ENCODE measurements at places on chromosomes 2 and 18.

GRCh38 chr2:161337247-161337646 is 29.0 kb downstream of the PSMD14 start:
- DNase-seq, result no peak

DNA sequence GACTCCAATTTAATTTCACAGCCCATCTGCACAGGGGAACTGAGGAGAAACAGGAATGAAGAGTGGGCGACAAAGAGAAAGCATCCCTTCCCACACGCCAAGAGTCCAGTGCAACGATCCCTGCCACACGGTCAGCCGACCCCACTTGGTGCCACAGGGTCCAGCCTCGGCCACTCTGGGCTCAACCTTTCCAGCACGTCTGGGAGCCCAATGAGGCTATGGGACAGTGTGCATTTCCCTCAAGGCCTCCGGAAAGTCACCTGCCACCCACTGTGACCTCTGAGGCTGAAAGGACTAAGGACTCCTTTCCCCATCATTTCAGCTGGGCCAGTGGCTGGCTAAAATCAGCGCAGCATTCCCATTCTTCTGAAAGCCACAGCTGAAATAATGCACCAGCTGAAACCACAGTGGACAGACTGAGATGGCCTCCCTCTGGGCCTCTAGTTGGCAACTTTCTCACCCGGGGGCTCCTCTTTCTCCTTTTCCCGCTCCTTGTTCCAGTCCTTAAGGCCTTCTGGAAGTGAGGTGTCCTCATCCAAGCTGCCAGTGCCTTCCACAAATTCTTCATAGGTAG is 21.2 kb downstream of the TUBB6 start:
- DNase-seq, result no peak

DNA sequence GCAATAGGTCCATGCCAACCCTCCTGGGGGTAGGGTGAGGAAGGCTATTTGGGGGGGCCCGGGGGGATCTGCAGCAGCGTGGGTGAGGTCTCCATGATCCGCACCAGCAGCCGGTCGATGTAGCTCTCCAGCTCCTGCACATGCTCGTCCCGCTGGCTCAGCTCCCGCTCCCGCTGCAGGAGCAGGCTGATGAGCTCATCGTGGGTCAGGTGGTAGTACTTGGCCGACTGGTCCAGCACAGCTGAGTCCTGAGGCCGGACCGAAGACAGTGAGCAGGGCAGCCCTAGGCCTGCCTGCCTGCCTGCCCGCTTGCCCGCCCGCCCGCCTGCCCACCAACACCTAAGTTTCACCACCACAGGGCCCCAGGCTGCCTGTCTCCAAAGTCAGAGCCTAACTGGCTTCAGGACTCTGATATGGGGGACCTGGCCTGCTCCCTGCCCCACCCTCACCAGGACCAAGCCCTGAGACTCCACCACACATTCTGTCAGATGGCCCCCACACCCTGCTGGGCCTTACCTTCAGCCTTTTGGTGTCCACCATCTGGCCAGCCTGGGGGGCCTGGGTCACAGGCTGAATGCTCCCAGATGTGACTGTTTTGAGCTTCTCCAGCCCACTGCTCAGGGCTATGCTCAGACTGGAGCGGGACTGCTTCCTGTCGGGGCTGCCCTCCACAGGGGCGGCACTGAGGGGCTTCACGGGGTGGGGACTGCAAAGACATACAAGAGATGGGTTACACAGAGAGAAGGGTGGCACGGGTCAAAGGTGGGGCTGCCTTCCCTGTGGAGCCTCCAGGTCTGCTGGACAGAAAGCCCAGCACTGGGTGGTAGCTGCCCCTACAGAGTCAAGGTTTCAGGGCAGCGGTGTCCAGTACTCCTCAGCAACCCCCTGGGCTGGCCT is 4.2 kb upstream of the SFXN5 start:
- no peak for DNase-seq

DNA sequence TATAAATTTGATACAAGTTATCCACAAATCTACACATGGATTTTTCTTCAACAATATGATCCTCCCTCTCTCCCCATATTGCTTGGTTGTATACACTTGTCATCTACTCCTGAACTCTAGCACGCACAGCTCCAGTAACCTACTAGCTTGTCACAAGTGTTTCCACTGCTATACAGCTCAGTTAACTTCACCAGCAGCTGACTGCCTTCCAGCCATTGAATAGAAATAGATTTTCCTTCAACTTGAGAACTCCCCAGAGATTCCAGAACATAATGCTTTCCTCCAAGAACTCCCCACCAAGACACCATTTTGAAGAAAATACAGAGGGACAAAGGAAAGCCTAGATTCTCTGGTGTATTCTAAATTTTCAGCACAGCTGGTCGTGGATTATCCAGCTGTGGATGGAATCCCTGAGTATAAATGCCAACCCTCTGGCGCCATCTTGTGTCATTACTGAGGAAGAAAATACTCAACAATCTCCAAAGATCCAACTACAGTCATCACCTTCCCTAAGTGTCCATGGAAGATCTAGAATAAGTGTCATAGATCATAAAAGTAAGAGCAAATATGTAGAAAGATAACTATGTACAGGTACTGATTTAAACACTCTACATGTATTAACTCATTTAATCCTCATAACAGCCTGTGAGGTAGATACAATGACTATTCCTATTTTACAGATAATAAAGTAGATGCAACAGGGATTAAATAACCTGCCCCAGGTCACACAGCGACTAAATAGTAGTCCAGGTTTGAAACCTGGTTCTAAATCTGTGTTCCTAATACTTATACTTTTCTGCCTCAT is 156.7 kb downstream of the ARHGAP28 start:
- DNase-seq, result no peak

GRCh38 chr2:45506756-45507155 is 104.3 kb downstream of the SRBD1 start:
- no peak for DNase-seq

GRCh38 chr2:46471697-46472096 is 7.7 kb upstream of the TMEM247 start:
- DNase-seq, result no peak

DNA sequence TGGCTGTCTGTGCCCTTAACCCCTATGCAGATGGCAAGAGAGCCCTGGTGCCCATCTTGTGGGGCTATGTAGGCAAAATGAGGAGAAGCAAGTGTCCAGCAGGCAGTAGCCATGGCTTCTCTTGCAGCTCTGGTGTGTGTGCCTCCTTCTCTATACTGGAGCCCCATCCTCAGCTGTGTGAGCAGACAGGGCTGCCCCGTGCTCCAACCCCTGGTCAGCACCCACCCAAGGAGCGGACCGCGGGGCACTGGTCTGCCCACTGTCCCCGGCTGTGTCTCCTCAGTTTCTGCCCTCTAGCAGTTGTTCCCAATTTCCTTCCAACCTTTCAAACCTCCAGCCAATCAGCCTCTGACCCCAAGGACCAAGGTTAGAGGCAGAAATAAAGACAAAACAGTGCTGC is 134.9 kb upstream of the GLI2 start:
- no peak for DNase-seq

- DNase-seq, result no peak
These were observed 65.2 kb upstream of the CTDP1 start for GRCh38 chr18:79614211-79614955.

- no peak for DNase-seq
These were observed 200.5 kb upstream of the GULP1 start for GRCh38 chr2:188091220-188091619.

GRCh38 chr18:29164020-29164706 is 987.2 kb upstream of the CDH2 start:
- DNase-seq, result no peak

GRCh38 chr2:215825707-215826106 is 187.6 kb downstream of the MREG start:
- DNase-seq, result no peak

DNA sequence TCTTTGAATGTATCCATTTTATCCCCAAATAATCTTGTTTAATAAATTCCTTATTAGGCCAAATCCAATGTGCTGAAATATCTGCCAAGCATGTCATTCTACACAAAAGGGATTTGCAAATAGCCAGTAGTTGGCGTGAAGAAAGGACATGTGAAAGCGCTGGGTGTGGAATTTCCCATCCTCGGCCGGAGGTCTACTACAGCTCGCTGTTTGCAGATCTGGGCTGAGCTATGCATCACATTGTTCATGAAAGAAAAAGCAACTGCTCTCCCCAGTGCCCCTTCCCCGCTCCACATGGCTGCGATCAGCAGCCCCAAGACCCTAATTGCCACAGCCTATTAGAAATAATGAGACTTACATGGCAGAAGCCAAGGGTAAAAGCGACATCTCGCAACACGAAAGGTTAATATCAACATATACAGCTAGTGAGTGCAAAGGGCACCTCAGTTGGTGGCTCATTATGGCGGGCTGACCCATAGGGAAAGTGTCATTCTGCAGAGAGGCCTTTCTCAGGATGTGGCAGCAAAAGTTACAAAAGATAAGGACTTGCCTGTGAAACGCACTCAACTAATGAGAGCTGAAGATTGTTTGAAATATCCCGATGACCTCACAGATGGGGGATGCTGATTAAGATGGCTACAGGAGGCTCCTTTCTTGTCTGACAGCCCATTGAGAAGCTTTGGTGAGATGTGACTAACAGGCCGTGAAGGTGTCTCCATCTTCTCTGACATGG is 126.9 kb upstream of the CYP1B1 start:
- DNase-seq, result no peak

All from stimulated activated CD4-positive, alpha-beta T cell treated with anti-CD3 and anti-CD28 coated beads, Interleukin-4, amount 100 ng/mL, for 4 hours (primary cell).